ENCODE measurements at places on chromosomes 4 and X.

DNA sequence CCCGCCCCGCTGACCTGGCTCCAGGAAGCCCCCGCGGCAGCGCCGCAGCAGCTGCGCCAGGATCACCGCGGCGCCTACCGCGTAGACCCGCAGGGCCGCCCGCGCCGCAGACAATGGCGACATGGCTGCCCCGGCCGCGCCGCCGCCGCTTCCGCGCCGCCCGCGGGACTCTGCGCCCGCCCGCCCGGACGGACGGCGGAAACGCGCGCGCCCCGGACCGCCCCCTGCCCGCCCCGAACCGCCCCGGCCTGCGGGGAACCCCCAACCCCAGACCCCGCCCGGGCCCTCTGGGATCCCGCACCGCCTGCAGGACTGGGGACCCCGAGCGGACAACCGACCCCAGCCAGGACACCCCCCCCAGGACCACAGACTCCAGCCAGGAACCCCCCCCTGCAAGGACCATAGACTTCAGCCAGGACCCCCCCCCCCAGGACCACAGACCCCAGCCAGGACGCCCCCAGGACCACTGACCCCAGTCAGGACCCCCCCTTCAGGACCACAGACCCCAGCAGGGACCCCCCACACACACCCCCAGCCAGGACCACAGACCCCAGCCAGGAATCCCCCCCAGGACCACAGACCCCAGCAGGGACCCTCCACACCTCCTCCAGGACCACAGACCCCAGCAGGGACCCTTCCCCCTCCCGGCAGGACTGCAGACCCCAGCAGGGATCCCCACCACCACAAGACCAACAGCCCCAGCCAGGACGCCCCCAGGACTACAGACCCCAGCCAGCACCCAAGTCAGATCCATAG, at the start of the genes DHRSX and ZBED1:
Gene DHRSX (minus strand): TSS at position 174 of the 756 bp plus-strand sequence. CDS start 51 bp downstream, at position 123.
Gene ZBED1 (minus strand): TSS at position 174 of the 756 bp plus-strand sequence. CDS start 10,257 bp downstream, outside the sequence.
- DNase-seq, result no peak

GRCh38 chr4:55592014-55592413, at the start of gene PDCL2:
TSS of gene PDCL2 (minus strand) at chr4:55592245. CDS start at chr4:55592109, 136 bp downstream.
- no peak for DNase-seq

GRCh38 chr4:153497091-153497531, 31.0 kb downstream of the TMEM131L start:
- no peak for DNase-seq

- no peak for DNase-seq
Measured at GRCh38 chr4:5120067-5120466, 68.8 kb downstream of the STK32B start.

- DNase-seq, result peak; percentile 55
Measured at GRCh38 chr4:101279377-101279871, 67.9 kb downstream of the PPP3CA start.
